T47D (cell line): ENCODE measurements at places on chromosomes 6 and 20.

DNA sequence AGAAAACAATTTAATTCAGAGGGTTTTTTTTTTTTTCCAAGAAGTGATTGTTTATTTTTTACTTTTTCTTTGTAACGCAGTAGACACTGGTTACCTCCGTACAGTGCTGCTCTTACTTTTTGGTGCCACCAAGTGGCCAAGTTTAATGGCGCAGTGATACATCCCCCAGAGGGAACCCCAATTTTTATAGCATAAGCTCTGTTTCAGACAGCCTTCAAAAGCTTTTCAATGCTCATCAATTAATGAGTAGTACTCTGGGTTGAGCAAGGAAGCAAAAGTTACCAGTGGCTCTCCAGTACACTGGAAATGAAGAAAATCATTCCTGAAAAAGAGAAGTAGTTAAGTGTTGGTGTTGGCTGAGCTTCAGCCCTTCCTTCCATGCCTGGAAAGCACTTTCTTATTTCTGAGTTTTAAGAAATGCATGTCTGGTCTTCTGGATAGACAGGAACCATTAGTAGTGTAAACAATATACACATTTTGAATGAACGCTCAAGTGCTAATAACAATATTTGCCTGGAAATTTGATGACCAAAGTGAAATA lies 129.1 kb upstream of the SMLR1 start:
- DNase-seq, result peak; percentile 9

GRCh38 chr6:77341058-77341986 lies 122.0 kb downstream of the HTR1B start:
- DNase-seq, result no peak

DNA sequence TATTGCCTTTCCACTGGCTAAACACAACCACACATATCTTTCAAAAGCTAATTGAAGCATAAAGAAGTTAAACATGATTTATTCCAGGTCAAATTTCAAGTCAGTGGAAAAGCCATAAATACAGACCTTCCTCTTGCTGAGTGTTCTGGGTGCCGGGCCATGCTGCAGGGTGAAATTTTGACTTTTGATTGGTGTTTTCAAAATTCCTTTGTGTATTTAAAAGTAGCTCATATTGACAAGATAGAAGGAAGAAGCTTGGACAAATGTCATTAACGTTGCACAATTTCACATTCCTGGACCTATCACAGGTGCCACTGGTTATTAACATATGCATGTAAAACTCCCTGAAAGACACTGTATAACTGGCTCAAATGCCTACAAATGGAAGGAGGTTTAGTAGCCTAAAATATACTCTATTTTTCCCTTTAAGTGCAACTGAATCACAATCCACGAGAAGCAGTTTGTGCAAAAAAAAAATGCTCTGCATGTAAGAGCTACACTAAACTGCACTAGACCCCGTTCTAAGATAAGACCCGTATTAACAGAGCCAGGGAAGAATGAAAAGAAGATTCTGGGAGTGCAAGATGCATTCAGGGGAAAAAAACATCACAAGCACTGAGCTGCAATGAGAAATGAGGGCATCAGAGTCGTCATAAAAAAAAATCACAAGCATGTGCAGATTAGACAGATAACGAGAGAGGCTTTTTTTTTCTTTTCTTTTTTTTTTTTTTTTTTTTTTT lies 30.4 kb downstream of the ATXN1 start:
- DNase-seq, result no peak

- no peak for DNase-seq
Observed at GRCh38 chr6:152391179-152391880, 245.8 kb downstream of the SYNE1 start.

DNA sequence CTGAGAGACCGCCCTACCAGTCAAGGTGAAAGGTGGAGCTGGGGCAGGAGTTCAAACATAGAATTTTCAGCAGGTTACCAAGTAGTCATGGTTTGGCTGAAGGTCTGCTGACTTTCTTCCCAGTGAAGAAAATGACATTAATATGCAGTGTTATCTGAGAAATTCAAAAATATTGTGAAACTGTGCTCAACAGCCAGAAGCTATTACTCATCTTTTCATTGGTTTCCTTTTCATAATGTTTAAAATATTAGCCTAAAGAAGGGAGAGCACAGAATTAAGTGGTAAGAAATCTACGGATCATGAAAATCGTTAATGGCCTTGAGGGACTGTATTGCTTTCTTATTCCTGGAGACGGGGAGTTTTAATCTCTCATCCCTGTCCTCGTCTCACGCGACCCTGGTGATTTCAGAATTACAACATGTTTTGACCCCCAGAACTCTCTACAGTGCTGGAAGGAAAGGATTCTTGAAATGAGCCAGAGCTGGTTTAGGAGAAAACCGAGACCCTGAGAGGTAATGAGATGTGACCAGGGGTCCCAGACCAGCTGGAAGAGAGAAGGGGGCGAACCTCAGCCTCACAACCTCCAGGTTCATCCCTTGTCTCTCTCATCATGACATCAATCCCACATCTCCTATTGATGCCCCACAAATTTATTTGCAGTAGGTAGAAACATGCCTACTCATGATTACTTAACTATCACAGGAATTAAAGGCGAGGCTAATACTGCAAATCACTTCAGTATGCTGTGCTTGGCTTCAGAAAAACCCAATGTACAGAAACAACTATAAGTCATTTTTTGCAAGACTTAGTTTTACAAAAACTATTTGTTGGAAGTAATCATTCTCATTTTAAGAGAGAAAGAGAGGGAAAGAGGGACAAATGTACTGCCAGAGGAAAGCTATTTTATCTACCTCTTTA lies 209.5 kb downstream of the FNDC1 start:
- DNase-seq, result no peak

DNA sequence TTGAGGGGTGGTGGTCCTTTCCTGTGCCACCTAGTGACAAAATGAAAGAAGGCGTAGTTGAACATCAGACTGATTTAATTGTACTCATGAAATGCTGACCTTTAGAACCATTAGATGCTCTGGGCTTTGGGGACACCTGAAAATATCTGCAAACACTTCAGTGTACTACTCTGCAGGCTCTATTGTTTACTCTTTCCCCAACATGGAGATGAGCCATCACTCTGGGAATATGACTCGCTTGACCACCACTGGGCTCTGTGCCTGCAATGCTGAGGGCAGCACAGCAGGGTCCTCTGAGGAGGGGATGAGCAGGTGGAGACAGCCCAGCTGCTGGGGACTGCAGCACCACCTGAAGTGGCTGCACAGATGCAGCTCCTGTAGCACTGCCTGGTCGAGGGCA lies 74.8 kb upstream of the SLC24A3 start:
- no peak for DNase-seq

GRCh38 chr20:46011631-46012482 lies 3.1 kb downstream of the MMP9 start:
- DNase-seq, result no peak

DNA sequence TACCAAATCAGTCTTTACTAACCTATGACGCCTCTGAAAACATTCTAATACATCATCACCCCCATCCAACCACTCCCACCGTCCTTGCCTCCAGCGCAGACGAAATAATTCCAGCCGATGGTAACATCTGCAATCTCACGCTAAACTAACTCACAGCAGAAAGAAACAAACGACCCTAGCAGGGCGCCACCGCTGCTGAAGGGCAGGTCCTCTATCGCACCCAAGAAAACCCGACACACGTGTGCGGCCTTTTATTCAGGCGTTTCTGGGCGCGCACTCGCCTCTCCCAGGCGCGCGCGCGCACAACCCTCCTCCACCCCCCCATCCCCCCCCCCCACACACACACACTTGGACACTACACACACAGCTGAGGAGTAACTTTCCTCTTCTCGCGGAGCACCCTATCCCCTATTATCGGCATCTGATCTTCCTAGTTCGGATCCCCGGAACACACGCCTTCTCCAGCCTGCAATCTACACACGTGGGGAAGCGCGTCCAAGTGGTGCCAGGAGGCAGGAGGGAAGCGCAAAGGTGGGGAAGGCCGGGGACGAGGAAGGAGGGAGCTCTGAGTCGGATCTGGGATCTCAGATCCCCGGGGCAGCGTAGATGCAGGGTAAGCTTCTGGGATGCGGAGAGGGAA lies 1.4 kb downstream of the GFOD1 start:
- peak; percentile 56 for DNase-seq

DNA sequence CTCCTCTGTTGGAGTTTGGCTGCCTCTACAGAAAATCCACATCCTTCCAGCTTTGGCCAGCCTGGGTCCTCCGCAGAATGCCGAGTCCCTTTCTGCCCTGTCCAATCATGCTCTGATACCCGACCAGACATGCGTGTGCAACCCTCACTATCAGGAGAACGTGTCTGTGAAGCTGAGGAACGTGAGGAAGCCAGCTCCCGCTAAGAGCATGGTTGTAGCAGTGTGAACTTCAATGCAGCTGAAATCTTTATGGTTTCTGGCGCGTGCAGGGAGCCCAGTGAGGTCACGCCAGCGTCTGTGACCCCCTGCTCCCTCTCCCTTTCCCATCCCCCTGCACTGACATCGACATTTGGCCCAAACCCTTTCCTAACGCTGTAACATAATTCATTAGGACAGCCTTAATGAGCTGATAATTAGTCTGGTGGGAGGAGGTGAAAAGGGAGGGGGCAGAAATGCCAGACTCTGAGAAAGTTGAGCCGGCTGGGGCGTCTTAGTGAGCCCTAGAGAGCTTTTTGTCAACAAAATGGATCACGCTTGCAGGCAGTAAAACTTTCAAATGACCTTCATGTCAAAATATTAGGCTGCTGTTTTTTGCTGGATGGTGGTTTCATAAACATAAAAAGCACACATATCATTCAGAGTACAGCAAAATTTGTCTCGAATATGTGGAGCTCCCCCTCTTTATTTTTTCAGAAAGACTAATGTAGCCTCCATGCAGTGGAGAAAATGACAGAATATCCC lies 423.3 kb downstream of the QKI start:
- no peak for DNase-seq

DNA sequence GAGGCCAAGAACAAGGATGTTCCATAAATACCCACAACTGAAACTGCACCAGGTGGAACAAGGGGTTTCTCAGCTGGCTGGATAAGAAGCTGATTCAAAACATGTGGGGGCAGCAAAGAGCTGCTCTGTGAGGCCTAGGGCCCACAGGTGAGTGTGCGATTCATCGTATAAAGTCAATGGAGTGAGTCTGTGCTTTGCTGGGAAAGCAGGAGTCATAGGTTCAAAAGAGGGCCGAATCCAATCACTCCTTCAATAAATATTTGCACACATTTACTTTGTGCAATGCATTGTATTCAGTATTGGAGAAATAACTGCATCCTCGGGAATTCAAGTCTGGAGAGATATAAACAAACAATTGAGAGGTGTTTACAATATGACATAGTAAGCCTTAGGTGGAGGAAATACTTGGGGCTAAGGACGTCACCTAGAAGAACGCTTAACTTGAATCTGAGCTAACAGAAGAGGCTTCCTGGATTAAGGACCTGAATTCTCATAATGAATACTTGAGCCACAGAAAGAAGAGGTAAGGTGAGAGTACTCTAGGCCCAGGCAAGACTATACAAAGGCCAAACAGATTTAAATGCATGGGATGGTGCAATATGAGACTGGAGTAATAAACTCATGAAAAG lies 83.7 kb upstream of the TMEM30A start:
- DNase-seq, result peak; percentile 80

- peak; percentile 60 for DNase-seq
Observed at GRCh38 chr20:62804627-62805154, at the start of gene OGFR. OGFR (plus strand) TSS chr20:62804835; CDS start chr20:62804860, 25 bp downstream.

GRCh38 chr6:108587258-108588059 lies 26.7 kb downstream of the FOXO3 start:
- no peak for DNase-seq

GRCh38 chr20:39946931-39947330 lies 742.1 kb downstream of the MAFB start:
- DNase-seq, result no peak

- no peak for DNase-seq
Observed at GRCh38 chr6:63121166-63121565, 90.1 kb upstream of the FKBP1C start.

DNA sequence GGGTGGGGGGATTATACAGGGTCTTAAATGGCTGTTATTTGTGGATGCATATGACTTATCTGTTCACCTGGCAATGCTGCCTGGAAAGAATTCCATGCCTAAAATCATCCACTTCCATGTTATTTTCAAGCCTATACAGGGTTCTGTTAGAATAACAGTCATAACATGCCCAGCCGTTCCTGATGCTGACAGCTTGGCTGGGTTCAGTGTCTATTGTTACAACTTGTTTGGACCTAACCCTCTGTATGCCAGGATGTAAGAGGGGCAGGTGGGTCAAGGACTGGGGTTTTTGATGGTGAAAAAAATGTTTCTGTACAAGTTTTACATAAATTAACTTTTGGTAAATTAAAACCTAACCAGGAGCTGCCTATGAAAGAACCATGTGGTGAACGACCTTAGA lies 79.8 kb downstream of the GINS1 start:
- DNase-seq, result no peak

DNA sequence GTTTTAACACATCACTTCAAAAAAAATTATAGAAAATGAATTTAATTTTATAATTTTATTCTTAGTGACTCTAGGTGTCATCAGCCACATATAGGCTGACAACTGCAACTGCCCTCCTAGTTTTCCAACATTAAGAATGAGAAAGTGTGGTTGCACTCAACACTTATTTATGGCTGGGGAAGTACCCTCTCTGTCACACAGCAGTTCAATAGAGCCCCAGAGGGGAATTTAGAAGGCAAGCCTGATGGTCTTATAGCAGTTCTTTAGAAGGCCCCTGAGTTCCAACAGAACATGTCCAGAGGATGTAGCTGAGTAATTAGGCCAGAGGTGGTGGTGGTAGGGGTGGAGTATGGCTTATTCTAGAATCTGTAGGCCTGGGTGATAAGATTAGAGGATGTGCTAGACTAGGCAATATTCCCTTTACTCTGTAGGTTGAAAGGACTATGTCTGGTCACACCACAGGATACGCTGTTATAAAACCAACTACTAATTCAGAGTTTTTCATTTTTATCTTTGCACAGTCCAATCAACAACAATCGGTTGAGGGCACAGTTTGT lies 226.5 kb upstream of the CITED2 start:
- no peak for DNase-seq

GRCh38 chr20:47546184-47547033 lies 44.7 kb downstream of the NCOA3 start:
- peak; percentile 52 for DNase-seq

DNA sequence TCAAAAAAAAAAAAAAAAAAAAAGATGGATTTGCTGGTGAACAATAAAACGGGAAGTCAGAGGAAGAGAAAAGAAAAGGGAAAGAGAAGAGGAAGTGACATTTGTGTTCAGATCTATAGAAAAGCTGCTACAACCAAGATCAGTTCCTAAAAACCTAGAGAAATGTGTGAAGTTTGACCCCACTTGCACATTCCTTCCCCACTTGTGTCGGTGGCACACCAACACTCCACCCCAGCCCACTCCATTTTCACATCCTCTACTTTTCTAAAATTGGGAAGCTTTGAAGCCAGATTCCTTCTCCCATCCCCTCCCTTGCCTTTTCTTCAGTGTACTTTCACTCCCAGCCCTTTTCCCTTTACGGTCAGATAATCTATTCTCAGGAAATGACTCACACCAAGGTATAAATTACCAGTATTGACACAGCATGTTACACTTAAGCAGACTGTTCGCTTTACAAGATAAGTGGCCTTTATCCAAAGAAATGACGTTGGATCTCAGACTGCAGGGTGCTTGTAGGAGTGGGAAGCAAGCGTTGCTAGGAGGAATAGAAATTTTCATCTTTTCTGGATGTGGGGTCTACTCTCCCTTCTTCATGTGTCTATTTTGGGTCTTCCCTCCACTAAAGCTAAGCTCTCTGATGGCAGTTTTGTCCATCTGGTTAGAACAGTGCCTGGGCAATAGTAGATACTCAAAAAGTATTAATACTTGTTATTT lies 92.5 kb upstream of the ADGRF1 start:
- DNase-seq, result peak; percentile 7
